ENCODE measurements at places on chromosomes 5 and 9.

DNA sequence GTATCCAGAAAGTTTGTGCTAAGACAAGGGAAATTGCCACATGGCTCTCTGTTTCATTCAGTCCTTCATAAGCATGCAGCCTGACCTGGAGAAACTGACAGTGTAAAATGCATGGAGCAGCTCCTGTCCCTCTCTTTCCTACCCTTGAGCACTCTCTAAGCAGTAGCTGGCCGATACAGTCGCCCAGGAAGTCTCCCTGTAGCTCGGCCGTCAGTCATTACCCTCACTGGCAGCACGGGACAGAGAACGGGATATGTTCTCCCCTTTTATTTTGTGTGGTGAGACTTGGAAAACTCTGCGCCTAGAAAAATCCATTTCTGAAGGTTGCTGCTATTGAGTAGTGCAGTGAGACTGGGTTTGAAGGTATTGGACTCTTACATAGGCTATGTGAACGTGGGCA lies 56.8 kb upstream of the KCNMB1 start:
- DNase-seq: no peak

- no peak for DNase-seq
These were observed 14.6 kb downstream of the PROP1 start for GRCh38 chr5:177981296-177982071.

GRCh38 chr9:112295174-112295573 lies 38.2 kb downstream of the PTBP3 start:
- no peak for DNase-seq

- no peak for DNase-seq
These were observed 91.8 kb upstream of the MTAP start for GRCh38 chr9:21710548-21711191.

DNA sequence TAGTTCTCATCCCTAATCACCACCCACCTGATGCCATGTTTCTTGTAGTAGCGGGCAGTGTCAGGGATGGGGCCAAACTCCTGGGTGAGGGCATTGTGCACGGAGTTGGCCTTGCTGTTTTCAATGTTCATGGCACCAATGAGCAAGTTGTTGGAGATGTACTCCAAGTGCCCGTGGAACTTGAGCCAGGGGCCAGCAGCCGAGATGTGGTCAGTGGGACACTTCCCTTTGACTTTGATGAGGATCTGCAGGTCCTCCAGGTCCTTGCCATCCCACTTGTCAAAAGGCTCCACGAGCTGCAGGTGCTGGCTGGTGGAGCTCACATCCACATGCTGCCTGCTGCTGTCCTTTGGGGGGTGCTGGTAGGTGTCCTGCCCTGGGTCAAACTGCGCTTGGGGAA lies 162.2 kb upstream of the SV2C start:
- no peak for DNase-seq

GRCh38 chr5:133992429-133993155 lies 12.2 kb downstream of the VDAC1 start:
- DNase-seq: no peak

DNA sequence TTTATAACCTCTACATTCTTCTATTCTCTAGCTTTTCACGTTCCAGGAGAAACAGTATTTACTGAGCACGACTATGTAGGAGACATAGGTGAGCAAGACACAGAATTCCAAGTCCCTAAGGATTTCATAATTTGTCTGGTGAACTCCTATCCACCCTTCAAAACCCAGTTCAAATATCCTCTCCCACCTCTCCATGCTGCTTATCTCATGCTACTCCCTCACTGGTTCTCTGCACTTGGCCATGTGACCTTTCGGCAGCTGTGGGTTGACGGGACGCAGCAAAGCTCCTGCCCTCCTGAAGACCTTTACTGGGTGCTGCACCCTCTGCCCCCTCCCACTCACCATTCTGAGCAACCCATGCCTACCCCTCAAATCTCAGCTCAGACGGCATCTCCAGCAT lies 173.2 kb downstream of the RGS3 start:
- no peak for DNase-seq

DNA sequence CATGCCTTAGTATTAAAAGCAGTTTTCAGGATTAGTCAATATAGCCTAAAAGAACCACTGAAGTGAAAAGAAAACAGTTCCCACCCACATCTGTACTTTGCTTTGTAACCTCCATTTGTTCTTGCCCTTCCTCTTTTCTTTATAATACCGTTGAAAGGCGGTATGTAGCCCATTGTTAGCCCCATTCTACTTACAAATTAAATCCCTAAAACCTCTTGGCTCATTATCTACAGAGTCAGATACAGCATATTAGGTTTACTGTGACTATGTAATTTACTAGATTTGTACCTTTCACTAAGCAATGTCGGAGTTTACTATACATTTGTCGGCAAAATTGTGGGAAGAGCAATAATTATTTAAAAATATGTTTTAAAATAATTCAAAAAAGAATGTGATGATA lies 17.3 kb downstream of the ALDH1A1 start:
- no peak for DNase-seq

- DNase-seq: no peak
These were observed 126.0 kb upstream of the MAN2A1 start for GRCh38 chr5:109563739-109564138.

- DNase-seq: no peak
These were observed 233.2 kb upstream of the RASEF start for GRCh38 chr9:83296123-83296522.

DNA sequence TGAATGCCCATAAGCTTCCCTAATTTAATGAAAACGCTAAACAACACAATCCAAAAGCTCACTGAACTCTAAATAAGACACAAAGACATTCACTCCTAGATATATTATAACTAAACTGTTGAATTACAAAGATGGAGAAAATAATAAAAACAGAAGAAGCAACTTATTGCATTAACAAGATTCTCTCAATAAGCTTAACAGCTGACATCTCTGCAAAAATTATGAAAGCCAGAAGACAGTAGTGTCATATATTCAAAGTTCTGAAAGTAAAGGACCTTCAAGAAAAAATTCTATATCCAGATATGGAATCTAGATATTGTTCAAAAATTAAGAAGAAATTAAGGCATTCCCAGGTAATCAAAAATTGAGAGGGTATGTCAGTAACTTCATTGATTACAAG lies 957.8 kb upstream of the TYRP1 start:
- no peak for DNase-seq

DNA sequence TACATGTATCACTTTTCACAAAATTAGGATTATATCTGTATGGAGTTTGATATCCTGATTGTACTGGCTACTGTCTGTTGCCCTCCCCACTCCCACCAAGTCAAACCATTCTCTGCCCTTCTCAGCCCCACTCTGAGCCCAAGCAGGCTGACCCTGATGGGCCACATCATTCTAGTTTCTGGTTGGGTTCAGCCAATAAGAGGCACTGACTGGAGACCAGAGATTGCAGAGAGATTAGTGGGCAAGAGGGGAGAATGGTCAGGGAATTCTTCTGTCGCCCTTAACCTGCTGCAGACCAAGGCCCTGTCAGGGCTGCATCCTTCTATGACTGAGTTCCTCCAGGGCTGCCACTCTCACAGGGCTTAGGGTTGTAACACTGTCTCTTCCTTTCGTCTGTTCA lies 2.7 kb downstream of the HSPB3 start:
- no peak for DNase-seq

DNA sequence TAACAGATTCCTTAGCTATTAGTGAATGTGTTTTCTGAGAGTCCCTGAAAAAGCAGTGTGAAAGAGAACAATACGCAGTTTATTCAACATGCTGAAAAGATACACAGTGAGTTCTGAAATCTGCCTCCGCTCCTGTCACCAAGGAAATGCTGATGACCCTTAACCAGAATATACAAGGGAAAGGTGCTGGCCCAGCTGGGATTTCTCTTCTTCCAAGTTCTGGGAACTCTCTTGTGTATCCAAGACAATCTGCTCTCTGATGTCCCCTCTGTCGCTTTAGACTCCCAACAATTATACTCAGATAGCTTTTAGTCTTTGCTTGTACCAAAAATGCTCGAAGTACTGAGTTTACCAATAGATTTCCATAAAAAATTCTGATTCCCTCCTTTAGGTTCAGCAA lies 214.9 kb downstream of the TMEM167A start:
- no peak for DNase-seq

DNA sequence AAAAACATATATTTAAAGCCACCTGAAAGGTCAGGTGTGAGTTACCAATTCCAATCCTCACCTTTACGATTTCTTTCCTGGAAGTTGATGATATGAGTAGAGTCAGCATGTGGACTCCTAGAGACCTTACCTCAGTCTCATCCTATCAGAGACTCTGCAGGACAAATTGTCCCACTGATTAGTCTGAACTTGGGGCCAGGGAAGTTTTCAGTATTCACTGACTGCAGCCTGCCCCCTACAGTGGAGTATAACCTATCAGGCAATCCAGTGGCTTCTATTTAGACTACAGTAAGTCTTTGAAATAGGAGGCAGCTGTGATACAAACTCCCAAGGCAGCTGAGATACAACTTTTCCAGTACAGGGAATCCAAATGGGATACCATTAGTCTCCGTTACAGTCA lies 449.4 kb upstream of the CDH10 start:
- no peak for DNase-seq

DNA sequence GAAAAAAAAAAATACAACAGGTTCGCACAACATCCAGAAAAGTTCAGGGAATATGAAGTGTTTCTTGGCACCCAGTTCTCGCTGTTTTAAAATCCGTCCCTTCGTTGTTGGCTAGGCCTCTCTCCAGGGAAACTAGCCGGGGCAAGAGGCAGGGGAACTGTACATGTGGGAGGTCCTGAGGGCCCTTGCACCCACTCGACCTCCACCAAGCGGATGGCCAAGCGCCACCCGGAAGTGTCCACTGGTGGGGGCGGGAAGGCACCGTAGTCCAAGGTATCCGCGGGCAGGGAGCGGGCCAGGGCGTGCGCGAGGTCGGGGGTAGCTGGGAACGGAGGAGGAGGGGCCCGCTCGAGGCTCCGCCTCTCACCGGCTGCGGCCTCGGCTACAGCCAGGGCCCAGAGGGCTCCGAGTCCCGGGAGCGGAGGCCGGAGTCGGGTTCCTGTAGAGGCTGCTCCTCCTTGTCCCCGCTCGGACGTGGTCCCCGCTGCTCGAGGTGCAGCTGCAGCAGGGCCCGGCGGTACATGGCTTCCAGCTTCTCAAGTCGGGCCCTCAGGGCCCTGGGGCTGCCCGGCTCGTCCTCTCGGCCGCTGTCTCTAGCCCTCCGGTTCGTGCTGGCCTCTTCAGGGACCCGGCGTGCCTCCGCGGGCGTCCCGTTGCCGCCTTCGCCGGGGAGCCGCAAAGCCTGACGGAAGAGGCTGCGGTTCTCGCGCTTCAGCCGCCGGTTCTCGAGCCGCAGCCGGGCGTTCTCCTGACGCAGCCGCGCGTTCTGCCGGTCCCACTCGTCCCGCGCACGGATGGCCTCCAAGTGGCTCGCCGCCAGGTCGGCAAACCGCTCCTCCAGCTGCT lies 720 bp downstream of the TUSC1 start:
- peak; percentile 5 for DNase-seq

DNA sequence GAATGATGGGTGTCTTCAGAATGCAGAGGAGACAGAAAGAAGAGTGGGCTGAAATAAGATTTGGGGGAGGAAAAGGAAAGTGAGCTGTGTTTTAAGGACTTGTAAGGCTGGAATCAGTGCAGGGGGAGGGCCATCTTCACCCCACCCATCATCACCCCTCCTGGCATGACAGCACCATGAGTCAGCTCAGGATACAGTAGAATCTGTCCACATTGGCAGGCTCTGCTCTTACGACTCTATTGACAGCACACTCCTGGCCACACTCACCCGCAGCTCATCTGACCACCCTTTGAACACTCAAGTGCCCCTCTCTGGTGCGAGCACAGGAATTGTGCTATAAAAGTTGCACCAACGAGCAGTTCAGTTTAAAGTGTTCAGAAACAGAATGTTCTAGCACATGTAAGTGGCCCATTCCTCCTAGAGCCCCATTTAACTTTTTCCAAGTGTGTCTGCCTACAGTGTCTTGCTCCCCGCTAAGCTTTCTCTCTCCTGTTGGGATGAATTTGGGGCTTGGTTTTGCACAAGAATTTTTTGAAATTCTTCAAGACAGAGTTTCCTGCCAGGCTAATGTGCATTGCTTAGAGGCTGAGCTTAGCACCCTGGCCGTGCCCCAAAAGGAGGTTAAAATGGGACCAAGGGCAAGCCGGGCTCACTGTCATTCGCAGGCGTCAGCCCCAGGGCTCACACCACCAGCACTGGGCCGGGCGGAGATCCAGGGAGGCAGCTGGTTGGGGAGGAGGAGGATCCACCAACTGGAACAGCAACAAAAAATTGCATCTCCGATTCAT lies 12.0 kb downstream of the ADRA1B start:
- no peak for DNase-seq

DNA sequence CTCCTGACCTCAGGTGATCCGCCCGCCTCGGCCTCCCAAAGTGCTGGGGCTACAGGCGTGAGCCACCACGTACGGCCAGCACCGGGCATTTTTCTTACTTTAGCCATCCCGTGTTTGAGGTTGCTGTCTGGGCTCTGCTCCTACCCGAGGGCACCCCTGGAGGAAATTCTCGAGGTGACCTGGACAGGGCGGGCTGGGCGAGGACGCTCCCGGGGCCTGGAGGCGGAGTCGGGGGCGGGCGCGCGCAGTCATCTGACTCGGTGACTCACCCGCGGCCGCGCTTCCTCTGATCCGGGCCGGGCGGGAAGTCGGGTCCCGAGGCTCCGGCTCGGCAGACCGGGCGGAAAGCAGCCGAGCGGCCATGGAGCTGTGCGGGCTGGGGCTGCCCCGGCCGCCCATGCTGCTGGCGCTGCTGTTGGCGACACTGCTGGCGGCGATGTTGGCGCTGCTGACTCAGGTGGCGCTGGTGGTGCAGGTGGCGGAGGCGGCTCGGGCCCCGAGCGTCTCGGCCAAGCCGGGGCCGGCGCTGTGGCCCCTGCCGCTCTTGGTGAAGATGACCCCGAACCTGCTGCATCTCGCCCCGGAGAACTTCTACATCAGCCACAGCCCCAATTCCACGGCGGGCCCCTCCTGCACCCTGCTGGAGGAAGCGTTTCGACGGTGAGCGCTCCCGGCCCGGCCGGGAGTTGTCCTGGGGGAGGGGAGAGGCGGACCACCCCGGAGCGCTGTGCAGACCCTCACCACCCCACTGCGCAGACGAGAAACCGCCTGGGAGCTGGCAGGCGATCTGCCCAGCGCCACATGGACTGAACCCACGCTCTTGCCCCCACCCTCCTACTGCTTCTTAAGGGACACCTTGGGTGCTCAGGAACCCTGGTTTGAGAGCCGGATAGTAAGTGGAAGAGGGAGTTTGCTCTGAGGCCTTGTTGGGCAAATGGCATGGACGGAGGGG lies at the start of gene HEXB:
HEXB (plus strand) TSS at position 334 of the 952 bp plus-strand sequence; CDS start at position 362, 28 bp downstream.
- DNase-seq: peak; percentile 89

- DNase-seq: no peak
These were observed 128.9 kb downstream of the GDNF start for GRCh38 chr5:37710965-37711364.

- no peak for DNase-seq
These were observed 176.6 kb upstream of the SH3GL2 start for GRCh38 chr9:17402309-17402708.

GRCh38 chr5:3740546-3741373 lies 145.1 kb downstream of the IRX1 start:
- DNase-seq: no peak

GRCh38 chr9:81825846-81826516 lies 102.2 kb upstream of the SPATA31D4 start:
- no peak for DNase-seq

GRCh38 chr5:141811287-141812155 lies 66.7 kb downstream of the PCDH1 start:
- DNase-seq: peak; percentile 5

Data from T-helper 2 cell treated with Interferon-gamma antibody and Interleukin-4, amounts not matched to agents 5 μg/mL and 100 μg/mL, for 36 hours (primary cell).